ENCODE measurements at places on chromosomes 5 and 9.

DNA sequence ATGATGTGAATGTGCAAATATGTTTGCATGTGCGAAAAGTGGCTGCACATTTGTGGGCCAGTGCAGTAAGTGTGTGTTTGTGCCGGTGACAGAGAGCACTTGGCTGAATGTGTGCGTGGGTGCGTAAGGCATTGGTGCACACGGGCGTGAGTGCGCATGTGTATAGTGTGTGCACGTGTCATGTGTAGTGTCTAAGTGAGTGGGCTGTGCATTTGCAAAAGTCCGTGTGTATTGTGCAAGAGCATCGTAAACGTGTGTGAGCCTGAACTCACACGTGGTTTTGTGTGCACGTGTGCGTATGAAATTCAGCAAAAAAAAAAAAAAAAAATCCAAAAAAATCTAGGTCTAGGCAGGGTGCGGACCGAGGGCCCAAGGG is 6.5 kb upstream of the EBF1 start:
- peak; percentile 17 for DNase-seq

GRCh38 chr9:77251050-77251449 is 73.7 kb downstream of the VPS13A start:
- DNase-seq: no peak

- peak; percentile 88 for DNase-seq
Observed at GRCh38 chr5:176541338-176542134, 4.3 kb upstream of the RNF44 start.

- no peak for DNase-seq
Observed at GRCh38 chr5:34854459-34855174, 15.7 kb downstream of the TTC23L start.

DNA sequence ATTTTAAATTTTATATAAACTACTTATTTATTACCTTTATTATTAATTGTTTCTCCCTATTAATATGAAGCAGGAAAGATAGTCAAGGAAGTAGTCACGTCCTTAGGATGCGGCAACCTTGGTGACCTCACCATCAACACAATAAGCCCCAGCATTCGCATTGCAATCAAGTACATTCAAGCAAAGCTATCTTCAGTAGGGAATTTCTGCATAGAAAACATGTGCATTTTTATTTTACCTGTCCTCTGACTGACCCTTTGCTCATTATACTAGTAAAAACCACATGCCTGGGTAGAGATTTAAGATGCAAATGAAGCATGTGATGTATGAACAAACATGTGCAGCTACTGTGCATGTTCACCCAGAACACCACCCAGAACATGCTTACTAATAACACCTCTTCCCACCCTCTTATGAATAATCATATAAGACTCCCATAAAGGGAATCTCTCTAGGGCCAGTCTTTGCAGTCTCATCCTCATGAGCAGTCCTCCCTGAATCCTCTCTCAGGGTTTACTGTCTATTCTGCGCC is 869.6 kb downstream of the TAF11L14 start:
- DNase-seq: no peak

DNA sequence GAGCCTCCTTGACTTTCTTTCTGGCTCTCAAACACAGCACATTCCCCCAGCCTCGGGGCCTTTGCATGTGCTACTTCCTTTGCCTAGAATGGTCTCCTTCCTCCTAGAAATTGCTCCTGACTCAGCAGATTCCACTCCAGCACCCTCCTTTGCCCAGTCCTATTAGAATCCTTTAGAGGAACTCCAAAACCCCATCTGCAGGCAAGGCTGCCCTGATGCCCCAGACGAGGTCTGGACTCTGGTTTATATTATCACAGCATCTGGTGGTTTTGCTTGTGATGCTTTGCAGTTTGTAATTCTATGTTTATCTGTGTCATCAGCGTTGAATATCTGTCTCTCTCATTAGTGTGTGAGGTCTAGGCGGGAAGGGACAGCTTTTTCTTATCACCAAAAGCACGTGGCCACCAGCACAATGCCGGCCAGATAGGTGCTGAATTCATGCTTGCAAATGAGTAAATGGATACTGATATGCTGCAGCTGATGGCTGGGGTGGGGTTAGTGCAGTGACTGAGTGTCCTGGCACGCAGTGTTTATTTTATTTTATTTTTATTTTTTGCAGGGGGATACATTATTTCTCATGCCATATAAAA is 30.0 kb upstream of the ANKH start:
- no peak for DNase-seq

- no peak for DNase-seq
Observed at GRCh38 chr5:103259705-103260355, 1.3 kb downstream of the MACIR start.

GRCh38 chr5:15791274-15791673 is 291.3 kb downstream of the FBXL7 start:
- DNase-seq: no peak

DNA sequence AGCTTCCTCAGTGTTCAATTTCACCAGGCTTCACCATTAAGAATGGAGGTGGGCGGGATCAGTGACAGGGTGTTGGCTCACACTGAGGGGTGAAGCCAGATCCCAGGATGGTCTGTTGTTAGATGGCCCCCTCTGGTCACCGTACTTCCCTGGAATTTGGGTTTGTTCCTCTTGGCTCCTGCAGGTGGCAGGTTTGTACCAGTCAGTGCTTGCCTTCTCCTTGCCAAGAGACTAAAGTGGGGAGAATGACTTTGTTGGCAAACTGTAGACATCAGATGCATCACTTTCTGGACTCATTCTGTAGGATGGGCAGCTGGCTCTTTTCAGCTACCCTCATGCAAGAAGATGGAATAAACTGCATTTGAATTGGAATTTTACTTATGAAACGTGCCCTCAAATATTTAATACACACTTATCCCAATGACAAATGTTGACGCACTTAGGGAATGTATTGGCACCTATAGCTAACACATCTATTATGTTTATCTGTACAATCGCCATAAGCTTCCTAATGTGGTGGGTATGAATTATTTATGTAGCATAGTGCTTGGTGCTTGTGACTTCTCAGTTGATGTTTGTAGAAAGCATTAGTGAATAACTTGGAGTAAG is 31.4 kb upstream of the ANKRD55 start:
- peak; percentile 22 for DNase-seq

DNA sequence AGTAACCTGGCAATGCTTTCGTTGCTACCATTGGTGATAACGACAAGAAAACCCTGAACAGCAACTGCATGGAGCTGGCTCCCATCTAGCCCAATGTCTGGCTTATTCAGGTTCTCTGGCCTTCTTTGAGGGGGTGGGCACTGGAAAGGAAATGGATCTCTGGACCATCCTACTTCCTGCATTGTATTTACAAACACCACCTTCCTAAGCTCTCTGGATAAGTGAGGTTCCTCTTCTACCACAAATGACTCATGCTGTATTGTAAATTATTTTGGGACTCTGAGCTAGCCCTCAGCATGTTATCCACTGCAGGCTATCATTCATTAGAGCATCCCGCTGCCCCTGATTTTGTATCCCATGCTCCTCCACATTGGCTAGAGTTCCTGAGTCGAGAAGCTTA is 136.9 kb upstream of the KLF9 start:
- no peak for DNase-seq

DNA sequence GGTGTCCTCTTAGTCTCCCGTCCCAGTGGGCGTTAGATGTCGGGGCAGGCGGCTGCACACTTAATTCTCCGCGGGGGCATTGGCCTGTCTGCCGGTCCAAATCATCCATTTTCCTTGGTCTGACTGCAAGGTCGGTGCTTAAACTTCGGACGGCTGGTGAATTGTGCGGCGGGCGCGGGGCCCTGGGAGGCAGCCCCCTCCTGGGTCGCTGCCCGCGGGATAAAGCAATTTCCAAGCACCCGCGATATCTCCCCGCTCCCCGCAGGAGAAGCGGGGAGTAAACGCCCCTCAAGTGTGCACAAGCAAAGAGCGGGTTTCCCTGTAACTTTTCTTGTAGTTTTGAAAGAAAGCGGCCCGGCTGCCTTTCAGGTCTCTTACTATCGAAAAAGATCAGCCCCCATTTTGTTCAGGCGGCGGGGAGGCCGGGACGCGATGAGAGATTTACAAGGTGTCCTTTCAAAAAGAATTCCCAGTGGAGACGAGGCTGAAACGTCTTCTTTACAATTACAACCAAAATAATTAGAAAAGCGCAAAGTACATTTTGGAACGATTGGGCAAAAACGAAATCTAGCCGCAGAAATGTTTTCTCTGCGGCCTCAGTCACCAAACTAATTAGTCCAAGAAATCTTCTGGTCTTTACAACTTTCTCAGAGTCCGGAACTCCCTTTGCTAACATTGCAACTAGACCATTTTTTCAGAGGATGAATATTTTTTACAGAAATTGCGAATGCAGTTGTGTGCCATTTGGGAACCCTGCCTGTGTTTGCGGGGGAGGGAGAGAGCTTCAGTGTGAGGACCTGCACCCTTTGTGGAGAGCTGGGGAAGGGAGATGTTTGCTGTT is 1.8 kb downstream of the IRX1 start:
- no peak for DNase-seq

GRCh38 chr9:133712221-133713100 is 25.7 kb downstream of the SARDH start:
- no peak for DNase-seq

DNA sequence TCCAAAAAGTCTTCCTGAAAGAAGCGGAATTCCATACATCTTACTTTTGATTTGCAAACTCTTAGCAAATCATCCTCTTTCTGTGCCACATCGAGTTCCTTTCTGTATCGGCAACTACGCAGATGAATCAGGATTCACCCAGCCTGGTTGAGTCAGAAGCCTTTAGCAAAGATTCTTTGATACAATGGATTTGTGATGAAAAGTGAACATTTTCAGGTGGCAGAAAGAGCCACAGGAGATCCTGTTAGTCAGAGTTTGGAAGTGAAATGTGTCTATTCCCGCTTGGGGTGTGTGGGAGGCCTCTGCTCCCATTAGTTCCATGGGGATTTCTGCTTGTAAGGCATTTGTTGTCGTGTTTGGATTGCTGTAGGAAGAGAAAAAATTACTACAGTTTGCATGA is 351.8 kb upstream of the WWC1 start:
- no peak for DNase-seq

- DNase-seq: no peak
Observed at GRCh38 chr5:174707671-174708070, 16.7 kb upstream of the MSX2 start.

DNA sequence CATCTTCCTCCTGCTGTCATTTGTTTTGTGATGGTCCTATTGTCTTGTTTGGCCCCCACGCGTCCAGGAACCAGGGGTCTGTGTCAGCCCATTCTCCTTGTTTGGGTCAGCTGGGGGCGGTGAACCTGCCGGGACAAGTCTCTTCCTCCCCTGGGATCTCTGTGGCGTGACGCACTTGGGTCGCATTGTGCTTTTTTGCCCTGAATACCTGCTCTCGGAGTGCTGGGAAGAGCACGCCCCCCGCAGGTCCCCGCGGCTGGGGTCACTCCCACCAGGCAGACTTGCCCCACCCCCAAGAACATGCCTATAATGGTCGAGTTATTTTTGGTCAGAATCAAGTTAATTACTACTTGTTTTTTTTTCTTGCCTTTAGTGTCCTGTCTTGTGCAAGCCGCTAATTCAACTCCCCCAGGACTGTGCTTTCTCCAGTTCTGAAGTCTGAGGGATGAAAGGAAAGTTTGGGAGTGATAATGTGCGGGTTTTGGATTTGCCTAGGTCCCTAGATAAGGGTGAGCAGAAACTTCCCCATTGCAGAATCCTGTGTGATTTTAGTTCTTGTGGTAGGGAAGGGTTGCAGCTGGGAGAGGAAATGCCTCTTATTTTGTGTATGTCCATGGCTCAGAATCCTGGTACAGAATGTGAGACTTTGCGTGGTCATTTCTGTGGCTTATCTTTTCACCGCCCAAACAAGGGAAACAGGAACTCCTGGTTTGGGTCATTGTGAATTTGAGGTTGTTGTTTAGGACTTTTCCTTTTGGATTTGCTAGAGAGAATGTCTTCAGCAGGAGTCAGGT is 789 bp downstream of the ACER2 start:
- peak; percentile 11 for DNase-seq
